Skin of body (tissue), 3 donors: ENCODE measurements at places on chromosomes 11 and 22. TPM values are rescaled to one million over a fixed set of nuclear protein-coding genes. Genes with fewer than 3 reads are reported as not detected.
A peak's percentile ranks its signal among the peaks of the same experiment; 100 is the strongest.

DNA sequence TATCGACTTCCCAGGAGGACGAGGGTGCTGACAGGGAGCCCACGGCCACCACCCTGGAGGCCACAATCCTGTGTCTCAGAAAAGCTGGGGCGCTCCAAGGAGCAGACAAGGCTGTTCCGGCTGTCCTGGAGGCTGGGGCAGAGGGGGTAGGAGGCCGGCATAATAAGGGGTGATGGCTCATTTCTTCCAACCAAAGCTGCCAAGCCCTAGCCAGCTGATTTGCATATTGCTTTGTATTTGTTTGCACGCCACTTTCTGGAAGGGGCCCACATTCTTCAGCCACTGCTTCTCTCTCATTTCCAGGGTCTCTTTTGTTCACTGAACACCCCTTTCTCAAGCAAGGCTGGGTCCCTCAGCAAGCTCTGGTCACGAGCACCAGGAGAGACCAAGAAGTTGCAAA, 4.7 kb downstream of the PDE2A start:
- no peak for DNase-seq

DNA sequence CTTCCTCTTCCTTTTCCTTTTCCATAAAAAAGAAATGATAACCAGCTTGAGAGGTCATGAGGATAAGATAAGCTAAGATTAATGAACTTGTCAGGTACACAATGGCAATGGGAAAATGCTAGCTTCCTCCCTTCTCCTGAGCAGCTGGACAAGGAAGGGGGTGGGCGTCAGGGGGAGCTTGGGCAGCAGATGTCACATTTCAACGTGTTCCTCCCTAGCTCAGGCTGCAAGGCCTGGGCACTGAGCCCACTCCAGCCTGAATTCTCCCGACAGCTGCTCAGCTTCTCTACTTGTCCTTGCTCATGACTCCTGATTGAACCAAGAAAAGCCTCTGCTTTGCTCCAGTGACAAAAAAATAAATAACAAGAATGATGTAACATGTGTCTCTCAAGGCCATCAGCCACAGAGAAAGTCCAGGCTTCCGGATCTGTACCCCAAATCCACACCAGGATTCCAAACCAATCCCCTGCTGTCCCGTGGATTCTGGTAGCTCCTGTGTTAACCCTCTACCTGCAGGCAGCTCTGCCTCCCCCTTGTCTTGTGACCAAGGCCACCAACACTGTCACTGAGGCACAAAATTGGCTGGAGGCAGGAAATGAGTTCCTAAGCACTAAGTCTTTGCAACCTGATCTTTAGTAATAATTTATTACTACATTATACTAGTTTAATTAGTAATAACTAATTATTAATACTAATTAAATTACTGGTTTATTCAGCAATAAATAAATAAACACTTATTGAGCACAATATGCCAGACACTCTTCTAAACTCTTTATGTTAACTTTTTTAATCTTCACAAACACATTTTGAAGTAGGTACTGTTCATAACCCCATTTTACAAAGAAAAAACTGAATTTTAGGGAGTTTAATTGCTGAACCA, 146.5 kb downstream of the CCDC34 start:
- peak; percentile 79 for DNase-seq

- DNase-seq: no peak
These were observed 83.7 kb downstream of the EXT2 start for GRCh38 chr11:44179173-44179572.

- DNase-seq: no peak
These were observed 6.0 kb downstream of the NIPSNAP1 start for GRCh38 chr22:29574762-29575450.

DNA sequence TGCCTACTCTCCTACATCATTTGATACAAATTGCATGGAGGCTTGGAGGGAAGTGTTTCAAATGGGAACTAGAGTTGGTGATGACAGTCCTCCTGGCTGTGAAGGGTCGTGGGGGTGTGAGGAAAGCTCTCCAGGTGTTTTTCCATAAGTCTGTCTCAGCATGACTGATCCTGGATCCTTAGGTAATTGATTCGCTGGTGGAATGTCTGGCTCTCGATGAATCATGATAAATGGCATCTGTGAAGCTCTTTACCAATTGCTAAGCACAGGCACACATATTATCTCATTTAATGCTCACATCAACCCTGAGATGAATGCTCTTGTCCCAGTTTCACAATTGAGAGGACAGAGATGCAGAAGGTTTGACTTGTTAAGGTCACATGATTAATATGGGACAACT, 107.5 kb downstream of the PKNOX2 start:
- DNase-seq: no peak

- DNase-seq: no peak
These were observed 143.0 kb downstream of the ELP4 start for GRCh38 chr11:31652528-31652927.

- no peak for DNase-seq
These were observed 1.4 kb upstream of the RAB1B start for GRCh38 chr11:66267039-66267378.

GRCh38 chr11:131668500-131669400, 298.3 kb downstream of the NTM start:
- no peak for DNase-seq

DNA sequence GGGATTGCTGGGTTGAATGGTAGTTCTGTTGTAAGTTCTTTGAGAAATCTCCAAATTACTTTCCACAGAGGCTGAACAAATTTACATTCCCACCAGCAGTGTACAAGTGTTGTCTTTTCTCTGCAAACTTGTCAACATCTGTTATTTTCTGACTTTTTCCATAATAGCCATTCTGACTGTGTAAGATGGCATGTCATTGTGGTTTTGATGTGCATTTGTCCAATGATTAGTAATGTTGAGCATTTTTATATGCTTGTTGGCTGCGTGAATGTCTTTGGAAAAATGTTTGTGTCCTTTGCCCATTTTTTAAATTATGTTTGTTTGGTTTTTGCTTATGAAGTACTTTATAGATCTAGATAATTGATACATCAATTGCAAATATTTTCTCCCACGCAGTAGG, 1025.0 kb downstream of the JRKL start:
- DNase-seq: no peak

GRCh38 chr22:26756675-26757293, 99.4 kb downstream of the MIAT start:
- no peak for DNase-seq

- peak; percentile 72 for DNase-seq
These were observed 22.9 kb upstream of the ARHGAP8 start for GRCh38 chr22:44729391-44730021.

GRCh38 chr11:115499891-115500290, 4.3 kb downstream of the CADM1 start:
- no peak for DNase-seq

GRCh38 chr11:130513132-130513531, 64.7 kb downstream of the ADAMTS15 start:
- DNase-seq: no peak

DNA sequence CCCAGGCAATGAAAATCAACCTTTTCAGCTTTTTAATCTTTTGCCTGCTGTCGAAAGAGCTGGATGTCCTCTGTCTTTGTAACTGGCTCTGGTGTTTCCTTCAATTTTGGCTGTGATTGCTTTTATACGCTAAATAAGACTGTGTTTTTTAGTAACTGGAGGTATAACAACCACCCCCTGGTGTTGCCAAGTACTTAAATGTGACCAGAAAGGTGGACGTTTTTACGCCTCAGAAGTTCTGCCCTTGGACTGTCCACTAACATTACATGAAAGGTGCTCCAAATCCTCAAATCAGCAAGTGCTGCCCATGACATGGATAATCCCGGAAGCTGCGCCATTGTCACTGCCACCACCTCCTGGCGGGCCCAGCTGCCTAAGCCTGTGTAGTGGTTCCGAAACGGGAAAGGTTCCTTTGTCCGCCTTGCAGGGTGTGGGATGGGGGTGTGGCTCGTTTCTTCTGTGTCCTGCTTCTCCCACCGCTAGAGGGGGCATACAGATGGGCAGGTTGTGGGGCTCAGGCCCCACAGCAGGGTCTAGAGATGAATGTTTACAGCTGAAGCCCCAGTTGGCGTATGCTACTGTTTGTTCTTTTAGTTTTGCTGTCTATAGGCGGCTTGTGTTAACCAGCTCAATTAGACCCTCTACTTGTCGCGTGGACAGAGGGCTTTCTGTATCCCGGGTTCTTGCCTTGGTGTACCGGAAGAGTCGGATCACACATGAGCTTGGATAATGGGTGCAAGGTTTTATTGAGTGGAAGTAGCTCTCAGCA, 82.2 kb upstream of the SEPTIN5 start:
- no peak for DNase-seq

GRCh38 chr11:68773521-68774193, 22.3 kb upstream of the TESMIN start:
- DNase-seq: no peak

The OR51I1 gene
- 0.59 TPM for total RNA-seq

The APOA5 gene
- not detected for total RNA-seq
